Posterior vena cava (tissue), 2 donors: ENCODE measurements at places on chromosomes 13 and 19. TPM values are rescaled to one million over a fixed set of nuclear protein-coding genes. Genes with fewer than 3 reads are reported as not detected.

ETV2 gene
- total RNA-seq, result 0.81 TPM

ZNF225 gene
- total RNA-seq, result 3.5 TPM

MEDAG gene
- total RNA-seq, result 151 TPM

TTC9B gene
- not detected for total RNA-seq
